ENCODE measurements at places on chromosomes 5 and 9.
A peak's percentile ranks its signal among the peaks of the same experiment; 100 is the strongest.

DNA sequence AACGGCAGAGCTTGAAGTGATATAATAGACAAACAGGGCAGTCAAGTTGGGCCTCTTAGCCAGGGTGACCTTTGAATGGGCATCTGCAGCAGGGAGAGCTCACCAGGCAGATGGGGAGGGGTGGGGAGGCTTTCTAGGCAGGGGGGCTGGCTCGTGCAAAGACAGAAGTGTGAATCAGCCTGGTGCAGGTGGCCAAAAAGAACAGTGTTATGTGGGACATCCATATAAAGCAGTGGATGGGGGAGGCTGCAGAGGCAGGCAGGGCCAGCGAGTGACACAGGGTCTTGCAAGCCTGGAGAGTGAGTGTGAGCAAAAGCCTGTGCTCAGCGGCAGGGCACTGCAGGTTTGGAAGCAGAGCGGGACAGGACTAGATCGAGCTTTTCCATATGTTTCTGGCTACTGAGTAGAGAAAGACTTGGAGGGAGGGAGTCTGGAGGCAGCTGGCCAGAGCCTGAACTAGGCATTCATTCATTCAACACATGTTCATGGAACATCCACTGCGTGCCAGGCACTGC, 14.2 kb upstream of the TTLL11 start:
- H3K4me3 ChIP-seq, result no peak overlapping the region
- no peaks in the 10 kb centered on the region for H3K4me1 ChIP-seq
- no peak overlapping the region for H3K27ac ChIP-seq
- peaks cover 8% of the 10 kb centered on the region for H3K27me3 ChIP-seq
- H3K36me3 ChIP-seq, result peaks cover 2% of the 10 kb centered on the region

GRCh38 chr9:99561509-99561917, 260.2 kb upstream of the NR4A3 start:
- H3K36me3 ChIP-seq, result peaks cover 3% of the 10 kb centered on the region
- DNase-seq, result no peak
- no peak overlapping the region for H3K27ac ChIP-seq
- H3K27me3 ChIP-seq, result no peaks in the 10 kb centered on the region
- no peaks in the 10 kb centered on the region for H3K4me1 ChIP-seq

- H3K4me1 ChIP-seq, result no peaks in the 10 kb centered on the region
- peaks cover 28% of the 10 kb centered on the region for H3K36me3 ChIP-seq
- no peak overlapping the region for H3K27ac ChIP-seq
- no peak for DNase-seq
- no peaks in the 10 kb centered on the region for H3K27me3 ChIP-seq
Observed at GRCh38 chr5:132639706-132640130, 18.3 kb upstream of the IL13 start.

DNA sequence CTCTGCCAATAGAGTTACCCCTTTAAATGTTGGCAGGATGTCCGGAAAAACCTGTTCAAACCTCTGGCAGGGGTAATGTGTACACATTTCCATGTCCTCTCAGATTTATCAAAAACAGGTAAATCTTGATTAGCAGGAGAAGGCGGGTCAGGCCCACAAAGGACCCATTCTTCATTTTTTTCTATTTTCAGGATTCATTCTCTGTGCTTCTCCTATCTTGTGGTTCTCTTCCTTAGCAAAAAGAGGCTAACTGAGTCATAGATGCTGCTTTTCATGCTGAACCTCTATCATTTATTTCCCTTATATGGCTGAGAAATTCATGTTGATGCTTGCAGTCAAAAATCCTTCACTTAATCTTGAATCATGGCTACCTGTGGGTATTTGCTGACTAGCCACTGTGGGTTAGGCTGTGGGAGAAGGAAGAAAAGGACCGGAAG, 112.7 kb upstream of the IQGAP2 start:
- H3K4me1 ChIP-seq, result peaks cover 7% of the 10 kb centered on the region
- peaks cover 2% of the 10 kb centered on the region for H3K27me3 ChIP-seq
- no peak overlapping the region for H3K4me3 ChIP-seq
- no peak overlapping the region for H3K27ac ChIP-seq
- H3K36me3 ChIP-seq, result no peaks in the 10 kb centered on the region

DNA sequence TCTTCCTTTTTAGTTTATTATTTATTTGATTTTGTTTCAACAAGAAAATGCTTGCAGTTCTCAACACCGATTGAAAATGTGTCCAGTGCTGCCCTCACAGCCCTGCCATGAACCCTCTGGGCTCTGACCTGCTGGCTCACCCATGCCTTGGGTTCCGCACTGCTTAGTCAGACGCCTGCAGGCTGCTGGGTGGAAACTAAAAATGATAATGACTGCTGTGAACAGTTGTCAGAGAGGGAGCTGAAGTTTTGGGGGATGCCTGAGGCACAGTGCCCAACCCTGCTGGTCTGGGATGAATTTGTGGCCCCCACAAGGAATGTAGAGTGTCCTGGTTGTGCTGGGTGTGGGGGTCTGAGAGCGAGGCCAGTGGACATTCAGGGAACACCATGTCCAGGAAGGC, 22.2 kb upstream of the CFAP157 start:
- peaks cover 16% of the 10 kb centered on the region for H3K27me3 ChIP-seq
- no peak for DNase-seq
- H3K36me3 ChIP-seq, result no peaks in the 10 kb centered on the region
- no peak overlapping the region for H3K4me3 ChIP-seq

DNA sequence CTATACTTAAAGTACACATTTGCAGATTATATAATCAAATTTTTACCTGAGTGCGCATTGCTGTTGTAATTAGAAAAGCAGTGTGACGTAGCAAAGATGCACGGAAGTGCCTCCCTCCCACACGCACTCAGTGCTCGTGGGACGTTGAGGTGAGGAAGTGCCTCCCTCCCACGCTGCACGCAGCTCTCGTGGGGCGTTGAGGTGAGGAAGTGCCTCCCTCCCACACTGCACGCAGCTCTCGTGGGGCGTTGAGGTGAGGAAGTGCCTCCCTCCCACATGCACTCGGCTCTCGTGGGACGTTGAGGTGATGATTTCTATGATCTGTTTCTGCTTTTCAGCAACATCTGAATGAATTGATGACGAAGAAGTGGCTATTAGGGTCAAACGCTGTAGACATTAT, 21.0 kb downstream of the EXOC3 start:
- H3K4me1 ChIP-seq, result peaks cover 13% of the 10 kb centered on the region
- peak overlapping the region; percentile 62 for H3K27ac ChIP-seq

DNA sequence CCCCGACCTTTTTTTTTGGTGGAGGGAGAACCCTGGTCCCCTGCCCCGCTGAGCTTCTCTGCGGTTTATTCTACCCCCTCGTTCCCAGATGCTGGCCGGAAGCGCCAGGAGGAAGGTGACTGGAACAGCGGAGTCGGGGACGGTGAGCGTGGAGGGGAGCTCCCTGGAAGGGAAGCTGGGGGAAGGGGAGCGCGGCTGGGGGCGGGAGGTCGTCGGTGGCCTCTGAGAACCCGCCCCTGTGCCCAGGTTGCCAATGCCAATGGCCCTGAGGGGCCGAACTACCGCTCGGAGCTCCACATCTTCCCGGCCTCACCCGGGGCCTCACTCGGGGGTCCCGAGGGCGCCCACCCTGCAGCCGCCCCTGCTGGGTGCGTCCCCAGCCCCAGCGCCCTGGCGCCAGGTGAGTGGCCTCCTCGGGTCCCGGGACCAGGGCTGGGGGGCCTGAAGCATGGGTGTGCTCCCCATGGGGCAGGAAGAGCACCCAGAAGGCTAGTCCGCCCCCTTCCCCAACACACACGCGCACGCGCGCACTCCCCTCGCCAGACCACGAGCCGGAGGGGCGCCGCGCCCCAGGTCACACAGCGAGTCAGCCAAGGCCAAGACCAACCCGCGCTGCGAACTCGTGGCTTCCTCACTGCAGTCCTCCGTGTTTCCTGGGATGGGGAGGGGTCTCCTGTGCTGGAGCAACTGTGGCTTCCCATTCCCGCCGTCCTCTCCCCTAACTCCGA, 10.6 kb downstream of the MYOZ3 start:
- peak; percentile 35 for DNase-seq
- H3K27ac ChIP-seq, result no peak overlapping the region
- H3K4me1 ChIP-seq, result no peaks in the 10 kb centered on the region
- peaks cover 8% of the 10 kb centered on the region for H3K27me3 ChIP-seq
- peak overlapping the region; percentile 71 for H3K4me3 ChIP-seq

DNA sequence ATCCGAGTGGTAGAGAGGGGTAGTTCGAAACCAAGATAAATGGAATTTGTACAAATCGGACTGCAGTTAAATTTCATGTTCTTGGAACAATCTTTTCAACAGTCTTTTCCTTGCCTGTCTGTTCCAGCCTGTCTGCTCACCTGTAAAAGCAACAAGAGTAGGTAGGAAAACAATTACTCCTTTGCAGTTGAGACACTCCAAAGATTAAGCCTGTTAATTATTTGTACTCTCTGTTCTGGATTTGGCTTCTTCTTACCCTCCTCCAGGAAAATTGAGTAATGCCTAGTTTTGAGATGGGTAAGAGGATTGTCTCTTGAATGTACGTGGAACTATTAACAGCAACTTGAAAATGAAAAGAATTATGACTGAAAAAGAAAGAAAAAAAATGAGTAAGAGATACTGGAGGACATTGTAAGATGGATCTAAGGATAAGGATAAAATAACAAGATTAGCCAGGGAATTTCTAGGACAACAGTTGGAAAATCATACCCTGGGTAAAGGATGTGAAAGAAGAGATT, 24.3 kb downstream of the SPAAR start:
- H3K27ac ChIP-seq, result no peak overlapping the region
- H3K4me1 ChIP-seq, result peaks cover 8% of the 10 kb centered on the region
- H3K36me3 ChIP-seq, result no peaks in the 10 kb centered on the region
- no peak overlapping the region for H3K4me3 ChIP-seq
- peaks cover 9% of the 10 kb centered on the region for H3K27me3 ChIP-seq

DNA sequence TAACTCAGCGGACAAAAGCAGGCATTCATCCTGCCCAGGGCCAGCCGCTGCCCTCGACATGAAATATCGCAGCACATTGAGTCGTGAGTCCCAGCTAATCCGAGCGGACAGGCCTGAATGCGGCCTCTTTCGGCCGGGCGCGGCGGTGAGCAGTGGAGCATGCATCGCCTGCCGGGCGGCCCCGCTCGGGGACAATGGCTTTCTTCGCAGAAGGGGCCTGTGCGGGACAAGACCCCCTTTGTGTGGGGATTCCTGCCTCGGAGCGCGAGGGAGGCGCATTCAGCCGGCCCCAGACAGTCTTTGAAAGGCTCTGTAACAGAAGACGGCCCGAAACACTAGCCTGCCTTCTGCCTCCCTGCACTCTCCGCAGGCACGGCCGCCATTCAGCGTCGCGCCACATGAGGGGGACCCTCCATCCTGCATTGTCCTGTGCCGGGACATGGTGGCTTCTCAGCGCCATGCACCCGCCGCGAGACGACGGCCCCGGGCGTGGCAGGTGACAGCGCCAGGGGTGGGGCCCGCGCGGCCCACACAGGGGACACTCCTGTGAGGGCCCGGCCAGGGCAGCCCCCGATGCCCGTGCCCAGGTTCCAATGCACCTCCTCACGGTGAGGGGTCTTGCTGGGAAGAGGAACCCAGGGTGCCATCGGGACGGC, 52.0 kb downstream of the EXD3 start:
- H3K27ac ChIP-seq, result no peak overlapping the region
- H3K36me3 ChIP-seq, result peaks cover 3% of the 10 kb centered on the region
- H3K4me1 ChIP-seq, result no peaks in the 10 kb centered on the region
- H3K4me3 ChIP-seq, result no peak overlapping the region
- DNase-seq, result no peak
